ENCODE measurements at places on chromosomes 3 and 15.

DNA sequence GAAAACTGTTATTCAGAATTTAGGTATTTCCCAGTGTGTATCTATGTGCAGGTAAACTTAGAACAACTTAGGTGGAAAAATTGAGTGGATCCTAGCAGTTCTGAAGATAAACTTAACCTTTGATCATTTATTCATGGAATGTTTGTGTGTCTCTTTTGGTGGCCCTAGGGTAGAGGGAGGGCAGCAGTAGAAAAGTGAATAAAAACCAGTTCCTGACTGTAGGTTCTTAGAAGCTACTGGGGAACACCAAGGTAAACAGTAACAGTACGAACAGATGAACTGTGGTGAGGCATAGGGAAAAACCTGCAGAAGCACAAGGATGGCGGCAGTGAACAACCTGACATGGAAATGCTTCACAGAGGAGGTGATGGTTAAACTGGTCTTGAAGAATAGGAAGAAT is 2.5 kb downstream of the SNRK start:
- no peak for DNase-seq

DNA sequence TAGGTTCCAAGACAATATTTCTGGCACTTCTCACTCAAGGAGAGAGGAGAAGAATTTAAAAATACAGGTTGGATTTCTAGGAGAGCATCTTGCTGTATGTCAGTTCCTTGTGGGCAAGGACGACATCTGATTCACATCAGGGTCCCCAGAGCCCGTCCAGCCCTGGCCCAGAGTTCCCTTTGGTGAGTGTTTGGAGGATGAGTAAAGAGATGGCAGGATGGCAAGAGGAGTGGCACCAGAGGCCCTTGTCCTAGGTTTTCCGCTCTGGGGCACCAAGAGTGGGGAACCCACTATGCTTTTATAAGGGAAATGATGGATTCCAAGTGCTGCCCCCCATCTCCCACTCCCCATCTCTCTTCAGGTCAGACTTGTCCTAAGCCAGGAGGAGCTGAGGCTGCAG is 181.8 kb downstream of the TBC1D2B start:
- no peak for DNase-seq

DNA sequence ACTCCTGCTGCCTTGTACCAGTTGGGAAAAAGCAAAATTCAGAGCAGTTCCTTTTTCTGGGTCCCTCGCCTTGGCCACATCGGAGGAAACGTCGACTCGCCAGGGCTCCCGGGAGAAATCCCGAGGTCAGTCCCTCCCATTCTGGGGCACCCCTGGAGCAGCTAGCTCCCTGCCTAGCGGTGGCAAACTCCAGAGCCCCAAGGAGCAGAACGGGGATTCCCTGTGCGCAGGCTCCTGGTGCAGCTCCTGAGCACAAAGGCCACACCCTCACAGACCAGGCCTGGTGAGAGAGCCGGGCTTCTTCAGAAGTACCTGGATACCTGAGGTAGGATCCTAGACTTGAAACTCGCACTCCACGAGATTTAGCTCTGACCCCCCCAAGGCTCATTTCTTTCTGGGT is 2.6 kb downstream of the LRRC3B start:
- DNase-seq = no peak

- peak; percentile 85 for DNase-seq
Measured at GRCh38 chr3:123076496-123077418, 9.9 kb downstream of the PDIA5 start.

DNA sequence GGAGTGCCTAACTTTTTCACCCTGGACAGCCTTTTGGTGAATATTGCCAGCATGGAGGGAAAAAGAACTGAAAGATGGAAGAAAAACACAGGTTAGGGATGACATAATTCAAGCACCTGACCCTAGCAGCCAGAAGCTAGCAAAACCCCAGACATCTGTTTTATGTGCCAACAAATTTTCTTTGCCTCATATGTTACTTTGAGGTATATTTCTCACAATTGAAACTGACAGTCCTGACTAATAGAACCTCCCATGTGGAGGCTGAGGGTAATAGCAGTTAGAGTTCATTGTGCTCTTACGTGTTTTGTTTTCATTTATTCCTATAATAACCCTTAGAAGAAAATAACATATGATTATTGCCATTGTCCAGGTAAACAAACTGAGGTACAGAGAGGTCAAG is 71.5 kb upstream of the SLC25A26 start:
- no peak for DNase-seq

GRCh38 chr15:60072826-60073465 is 68.8 kb downstream of the FOXB1 start:
- no peak for DNase-seq

DNA sequence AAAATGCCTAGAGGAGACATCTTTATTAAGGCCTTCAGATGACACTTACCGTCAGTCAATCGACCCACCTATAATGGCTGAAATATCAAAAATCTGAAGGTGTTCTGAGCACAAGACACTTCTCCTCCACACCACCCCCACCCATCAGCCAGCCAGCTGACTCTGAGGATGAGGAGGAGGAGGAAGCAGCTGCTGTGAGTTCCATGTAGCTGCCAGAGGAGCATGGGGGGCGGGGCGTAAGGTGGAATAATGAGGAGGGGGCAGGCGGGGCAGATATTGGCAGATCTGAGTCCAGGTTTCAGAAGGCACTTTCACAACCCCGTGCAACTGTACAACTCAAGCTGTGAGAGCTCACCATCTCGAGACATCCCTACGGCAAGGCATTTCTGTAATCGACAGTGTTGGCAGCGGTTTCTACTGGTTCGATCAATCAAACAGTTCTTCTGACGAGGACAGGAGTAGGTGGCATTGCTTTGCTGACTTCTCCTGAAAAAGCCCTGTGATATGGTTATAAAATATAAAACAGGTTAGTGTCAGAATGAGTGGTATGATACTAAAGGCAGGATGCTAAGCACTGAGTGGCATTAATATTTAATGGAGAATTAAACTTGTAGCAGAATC is 35.4 kb upstream of the ICE2 start:
- no peak for DNase-seq

GRCh38 chr15:75158402-75158801 is 43.3 kb upstream of the C15orf39 start:
- no peak for DNase-seq

DNA sequence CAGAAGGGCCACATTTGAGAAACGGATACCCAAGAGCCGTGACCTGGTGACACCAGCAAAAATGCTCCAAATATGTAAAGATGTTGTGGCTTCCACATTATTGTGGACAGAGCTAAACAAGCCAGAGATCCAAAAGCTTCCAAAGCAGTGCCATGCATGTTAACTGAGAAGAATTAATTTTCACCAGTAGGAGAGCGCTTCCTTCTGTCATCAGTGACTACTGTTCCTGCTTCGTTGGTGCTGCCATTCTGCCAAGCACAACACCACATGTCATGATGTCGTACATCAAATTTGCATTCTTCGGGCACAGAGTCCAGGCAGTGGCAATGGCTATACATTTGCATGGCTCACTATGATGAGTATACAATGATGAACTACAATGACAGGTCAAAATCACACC is 19.1 kb upstream of the CHST2 start:
- DNase-seq = no peak

- no peak for DNase-seq
Measured at GRCh38 chr15:28020644-28021043, 78.5 kb downstream of the OCA2 start.

DNA sequence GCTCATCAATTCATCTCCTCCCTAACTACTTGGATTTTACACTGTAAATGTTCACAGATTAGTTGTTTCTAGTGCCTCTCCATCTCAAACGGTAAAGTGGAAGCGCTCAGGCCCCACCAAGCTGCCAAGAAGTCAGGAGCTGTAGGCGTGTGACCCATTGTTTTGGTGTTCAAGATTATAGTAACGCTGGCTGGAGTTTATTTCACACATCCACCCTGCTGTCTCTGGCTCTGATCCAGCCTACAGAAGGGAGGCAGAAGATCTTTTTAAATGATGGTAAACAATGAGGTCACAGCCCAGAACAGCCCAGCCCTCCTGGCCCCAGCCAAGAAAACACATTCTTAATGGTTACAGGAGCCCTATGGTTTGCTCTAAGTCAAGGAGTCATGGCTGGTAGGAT is 25.7 kb upstream of the GALNT15 start:
- no peak for DNase-seq

DNA sequence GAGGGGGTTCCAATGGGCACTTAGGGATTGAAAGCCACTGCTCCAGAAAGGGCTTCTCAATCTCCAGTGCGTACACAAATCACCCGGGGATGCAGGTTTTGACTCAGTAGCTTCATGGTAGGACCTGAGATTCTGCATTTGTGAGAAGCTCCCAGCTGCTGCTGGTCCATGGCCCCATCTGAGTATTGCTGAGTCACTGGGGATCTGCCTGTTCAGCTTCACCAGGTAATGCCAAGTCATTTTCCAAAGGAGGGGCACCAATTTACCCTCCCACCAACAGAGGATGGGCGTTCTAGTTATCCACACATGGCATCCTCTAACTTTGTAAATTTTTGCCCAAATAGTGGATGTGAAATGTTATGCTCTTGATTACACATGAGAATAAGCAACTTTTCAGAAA is 12.9 kb upstream of the CEMIP start:
- no peak for DNase-seq

- DNase-seq = no peak
Measured at GRCh38 chr3:126704494-126705214, 614 bp downstream of the CHCHD6 start.

- DNase-seq = no peak
Measured at GRCh38 chr3:110900576-110900975, 171.0 kb upstream of the NECTIN3 start.

DNA sequence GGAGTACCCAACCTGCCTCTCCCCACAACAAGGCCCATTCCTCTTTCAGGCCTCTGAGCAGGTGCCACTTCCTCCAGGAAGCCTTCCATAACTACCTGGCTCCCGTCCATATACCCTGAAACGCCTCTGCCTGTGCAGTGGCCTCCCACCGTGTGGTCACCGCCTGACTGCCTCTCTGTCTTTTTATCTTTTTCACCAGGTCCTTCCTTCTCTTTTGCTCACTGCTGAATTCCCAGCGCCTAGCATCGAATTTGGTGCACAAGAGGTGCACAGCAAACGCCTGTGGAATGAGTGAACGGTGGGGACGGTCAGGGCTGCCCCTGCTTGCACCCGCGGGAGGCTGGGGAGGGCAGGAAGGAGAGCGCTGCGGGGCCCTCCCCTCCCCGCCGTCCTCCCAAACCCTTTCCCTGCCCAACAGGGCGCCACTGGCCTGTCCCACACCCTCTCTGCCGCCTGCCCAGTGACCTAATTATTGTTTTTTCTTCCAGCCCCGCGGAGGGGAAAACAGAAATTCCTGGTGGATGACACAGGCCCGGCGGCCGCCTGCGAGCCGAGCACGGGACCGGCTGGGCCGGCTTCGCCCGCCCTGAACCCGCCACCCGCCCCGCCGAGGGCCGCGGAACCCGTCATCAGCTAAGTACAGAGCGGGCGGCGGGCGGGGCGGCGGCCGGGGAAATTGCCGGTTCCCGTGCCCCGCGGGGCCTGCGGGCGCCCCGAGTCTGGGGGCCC is 140.1 kb downstream of the SMAD6 start:
- DNase-seq = peak; percentile 70

GRCh38 chr15:73328981-73329380 is 39.8 kb downstream of the HCN4 start:
- DNase-seq = no peak

GRCh38 chr3:155443815-155444214 is 150.3 kb upstream of the STRIT1 start:
- DNase-seq = no peak

DNA sequence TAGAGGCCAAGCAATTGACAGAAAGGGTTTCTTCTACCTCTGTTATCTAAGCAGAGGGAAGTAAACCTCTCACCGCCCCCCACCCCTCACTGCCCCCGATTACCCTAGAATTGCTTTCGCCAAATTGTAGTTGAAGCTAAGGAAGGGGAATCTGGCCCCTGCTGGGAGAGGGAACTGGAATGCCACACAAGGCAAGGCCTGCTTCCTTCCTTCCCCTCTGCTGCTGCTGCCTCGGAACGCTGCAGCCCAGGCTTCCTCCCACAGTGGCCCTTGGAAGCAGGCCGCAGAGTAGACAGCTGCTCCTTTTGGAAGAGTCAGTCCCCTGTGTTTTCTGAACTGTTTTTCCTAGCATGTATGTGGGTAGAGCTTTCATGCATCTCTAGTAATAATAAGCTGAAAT is 21.6 kb downstream of the RLBP1 start:
- no peak for DNase-seq
